LoVo (cell line): ENCODE measurements at places on chromosomes 2 and 18.

GRCh38 chr2:68466361-68466777 lies 725 bp downstream of the FBXO48 start:
- DNase-seq, result no peak

DNA sequence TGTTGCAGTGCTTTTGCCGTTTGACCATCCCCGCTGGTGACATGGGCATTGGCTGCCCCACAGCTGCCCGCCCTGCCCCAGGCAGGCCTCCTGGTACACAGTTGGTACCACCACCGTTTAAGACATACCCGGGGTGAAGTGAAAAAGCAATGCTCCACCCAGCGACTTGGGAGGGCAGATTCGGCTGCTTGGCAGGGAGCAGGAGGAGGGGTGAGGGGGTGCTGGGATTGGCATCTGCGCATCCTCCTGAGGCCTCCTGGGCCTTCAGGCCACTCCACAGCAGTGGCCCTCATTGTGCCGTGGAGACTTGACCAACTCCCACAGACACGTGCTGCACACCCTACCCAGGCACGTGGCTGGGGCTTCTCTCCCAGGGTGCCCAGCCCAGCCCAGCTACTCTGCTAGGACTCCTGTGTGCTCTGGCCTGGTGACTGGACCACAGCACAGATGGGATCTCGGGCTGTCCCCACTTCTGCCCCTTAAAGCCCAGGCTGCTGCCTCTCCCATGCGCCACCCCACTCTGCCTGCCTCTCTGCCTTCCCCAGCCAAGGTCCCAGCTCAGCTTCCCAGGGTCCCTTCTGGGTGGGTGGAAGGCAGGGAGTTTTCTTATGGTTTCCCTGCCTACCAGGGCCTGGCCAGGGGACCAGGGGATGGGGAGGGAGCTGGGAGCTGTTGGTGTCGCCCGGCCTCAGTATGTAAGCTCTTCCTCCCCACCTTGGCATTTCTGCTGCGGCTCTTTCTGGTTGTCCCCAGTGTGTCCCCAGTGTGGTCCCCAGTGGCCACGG lies 157.0 kb upstream of the HS6ST1 start:
- DNase-seq, result no peak

GRCh38 chr2:71863396-71863795 lies 284.3 kb downstream of the CYP26B1 start:
- no peak for DNase-seq

GRCh38 chr2:164510895-164511294 lies 110.4 kb downstream of the GRB14 start:
- no peak for DNase-seq

DNA sequence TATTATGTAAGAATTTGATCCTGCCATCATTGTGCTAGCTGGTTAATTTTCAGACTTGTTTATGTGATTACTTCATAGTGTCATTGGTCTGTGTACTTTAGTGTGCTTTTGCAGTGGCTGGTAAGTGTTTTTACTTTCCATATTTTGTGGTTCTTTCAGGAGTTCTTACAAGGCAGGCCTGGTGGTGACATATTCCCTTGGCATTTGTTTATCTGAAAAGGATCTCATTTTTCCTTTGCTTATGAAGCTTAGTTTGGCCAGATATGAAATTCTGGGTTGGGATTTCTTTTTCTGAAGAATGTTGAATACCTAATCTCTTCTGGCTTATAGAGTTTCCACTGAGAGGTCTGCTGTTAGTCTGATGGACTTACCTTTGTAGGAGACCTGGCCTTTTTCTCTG lies 72.8 kb upstream of the MC4R start:
- no peak for DNase-seq

DNA sequence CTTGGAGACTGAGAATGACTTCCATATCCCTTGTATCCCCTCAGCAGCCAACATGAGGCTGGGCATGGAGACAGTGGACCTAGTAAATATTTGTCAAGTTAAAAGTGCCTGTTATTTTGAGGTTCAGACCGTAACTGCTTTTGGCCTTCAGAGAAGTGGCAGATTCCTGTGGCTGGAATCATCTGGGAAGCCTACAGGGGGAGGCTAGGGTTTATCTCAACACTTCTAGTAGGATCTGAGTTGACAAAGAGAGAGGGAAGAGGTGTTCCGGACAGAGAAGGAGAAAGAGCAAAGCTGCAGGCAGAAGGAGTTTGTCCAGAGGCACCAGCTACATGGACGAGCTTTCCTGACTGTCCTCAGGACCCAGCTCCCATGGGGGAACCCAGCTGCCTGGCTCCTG lies 27.0 kb downstream of the SLC14A2 start:
- no peak for DNase-seq

GRCh38 chr2:239302808-239303557 lies 97.8 kb downstream of the HDAC4 start:
- no peak for DNase-seq
